ENCODE measurements at places on chromosomes 16 and 17.

DNA sequence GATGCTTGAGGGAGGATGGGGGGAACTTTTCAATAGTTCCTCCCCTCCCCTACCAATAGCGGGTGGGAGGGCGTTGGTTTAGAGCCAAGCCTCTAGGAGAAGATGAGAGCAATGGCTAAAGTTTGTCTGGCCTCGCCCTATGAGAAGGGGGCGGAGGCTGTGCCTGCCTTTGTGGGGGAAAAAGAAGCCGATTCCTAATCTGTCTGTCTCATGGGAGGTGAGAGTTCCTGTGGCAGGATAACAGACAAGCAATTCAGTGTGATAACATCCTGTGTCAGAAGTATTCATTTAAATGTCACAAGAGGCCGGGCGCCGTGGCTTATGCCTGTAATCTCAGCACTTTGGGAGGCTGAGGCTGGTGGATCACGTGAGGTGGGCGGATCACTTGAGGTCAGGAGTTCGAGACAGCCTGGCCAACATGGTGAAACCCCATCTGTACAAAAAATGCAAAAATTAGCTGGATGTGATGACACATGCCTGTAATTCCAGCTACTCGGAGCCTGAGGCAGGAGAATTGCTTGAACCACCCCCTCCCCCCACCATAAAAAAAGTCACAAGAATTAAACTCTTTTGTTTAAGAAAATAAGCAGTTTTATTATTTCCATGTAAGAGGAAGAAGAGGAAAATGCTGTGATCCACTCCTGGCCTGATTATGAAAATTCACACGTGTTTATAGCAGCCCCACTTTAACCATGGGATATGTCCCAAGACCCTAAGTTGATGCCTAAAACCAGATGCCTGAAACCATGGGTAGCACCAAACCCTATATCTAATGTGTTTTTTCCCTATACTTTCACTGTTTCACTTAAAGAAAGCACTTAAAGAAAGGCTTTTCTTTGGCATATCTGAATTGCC is 1.7 kb downstream of the SLFN5 start:
- DNase-seq, result peak; percentile 63

GRCh38 chr17:60098578-60098977 is 19.9 kb upstream of the HEATR6 start:
- no peak for DNase-seq

DNA sequence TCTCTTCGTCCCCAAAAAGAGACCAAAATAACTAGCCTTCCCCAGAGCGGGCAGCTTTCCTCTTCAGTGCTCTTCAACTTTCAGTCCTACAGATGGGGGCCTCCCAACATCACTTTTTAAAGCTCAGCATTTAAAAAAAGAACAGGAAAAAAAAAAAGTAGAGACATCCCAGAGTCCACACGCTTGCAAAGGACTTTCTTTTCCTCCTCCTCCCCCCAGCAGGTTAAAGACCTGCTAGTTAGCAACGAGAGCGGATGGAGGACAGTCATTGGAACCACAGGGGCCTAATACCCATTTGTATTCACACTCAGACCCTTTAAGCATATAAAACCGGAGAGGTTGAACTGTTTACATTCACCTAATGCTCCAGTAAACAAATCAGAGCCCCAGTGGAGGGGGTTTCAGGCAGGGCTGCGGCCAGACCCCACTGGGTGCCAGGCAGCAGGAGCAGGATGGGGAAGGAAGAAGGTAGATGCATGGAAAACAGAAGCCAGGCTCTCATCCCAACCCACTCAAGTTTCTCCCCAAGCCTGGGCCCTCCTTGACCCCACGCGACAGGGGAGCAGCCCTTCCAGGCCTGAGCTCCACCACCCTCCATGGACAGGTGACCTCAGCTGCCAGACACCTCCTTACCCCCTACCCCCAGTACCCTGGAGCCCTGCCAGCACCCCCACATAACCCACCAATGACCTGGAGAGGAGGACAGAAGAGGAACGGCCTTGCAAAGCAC is 15.2 kb downstream of the ZFHX3 start:
- DNase-seq, result no peak

- no peak for DNase-seq
These were observed 5.6 kb downstream of the STX4 start for GRCh38 chr16:31038993-31039392.

GRCh38 chr16:49836668-49837067 is 19.2 kb downstream of the ZNF423 start:
- DNase-seq, result no peak

DNA sequence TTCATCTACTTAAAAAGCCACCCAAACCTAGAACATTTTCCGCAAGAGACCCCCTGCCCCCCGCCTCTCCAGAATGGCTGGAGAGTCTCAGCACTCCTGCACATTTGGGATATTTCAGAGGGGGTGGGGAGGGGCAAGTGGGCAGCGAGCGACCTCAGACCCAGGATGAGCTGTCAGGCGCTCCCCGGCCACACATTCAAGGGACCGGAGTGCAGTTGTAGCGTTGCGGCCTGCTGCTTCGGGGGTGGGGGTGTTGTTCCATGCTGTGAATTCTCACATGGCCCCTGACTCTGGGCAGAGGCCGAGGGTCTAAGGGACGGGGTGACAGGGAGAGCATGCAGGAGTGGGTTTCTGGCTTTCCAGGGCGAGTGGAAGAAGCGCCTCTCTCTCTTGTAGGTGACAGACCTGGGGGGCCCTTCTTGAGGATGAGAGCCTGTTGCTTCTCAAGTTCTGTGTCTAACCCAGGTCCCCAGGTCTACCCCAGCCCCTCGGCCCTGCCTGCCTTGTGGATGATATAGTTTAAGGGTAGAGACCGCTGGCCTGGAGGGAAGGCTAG is 231.2 kb downstream of the SEC14L1 start:
- DNase-seq, result no peak

Measured in stimulated activated CD4-positive, alpha-beta T cell treated with anti-CD3 and anti-CD28 coated beads, Interleukin-1b, Interleukin-23, amount 100 ng/mL, for 4 hours (primary cell).